Fibroblast of skin of abdomen (primary cell): ENCODE measurements at places on chromosomes 11 and 22.

GRCh38 chr11:132777067-132777975 is 755.0 kb downstream of the OPCML start:
- DNase-seq: no peak

GRCh38 chr11:3139481-3140290 is 25.4 kb downstream of the OSBPL5 start:
- DNase-seq: no peak

DNA sequence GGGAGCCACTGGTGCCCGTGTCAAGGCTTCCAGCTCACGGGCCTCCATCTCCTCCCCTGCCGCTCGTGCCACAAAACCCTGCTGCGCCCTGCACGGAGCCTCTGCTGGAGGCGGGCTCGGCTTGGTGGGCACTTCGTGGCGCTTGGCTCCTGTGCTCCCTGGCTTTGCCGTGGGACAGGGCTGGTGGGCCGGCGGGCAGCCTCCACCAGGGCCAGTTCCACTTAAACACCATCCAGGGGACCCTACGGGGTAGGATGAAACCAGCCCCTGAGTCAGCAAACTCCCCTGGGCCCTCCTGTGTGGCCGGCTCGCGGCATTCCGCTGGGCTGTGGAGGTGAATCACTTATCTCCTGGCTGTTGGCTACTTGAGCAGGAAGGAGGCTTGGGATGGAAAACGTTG is 1304.6 kb downstream of the BRD1 start:
- peak; percentile 22 for DNase-seq

DNA sequence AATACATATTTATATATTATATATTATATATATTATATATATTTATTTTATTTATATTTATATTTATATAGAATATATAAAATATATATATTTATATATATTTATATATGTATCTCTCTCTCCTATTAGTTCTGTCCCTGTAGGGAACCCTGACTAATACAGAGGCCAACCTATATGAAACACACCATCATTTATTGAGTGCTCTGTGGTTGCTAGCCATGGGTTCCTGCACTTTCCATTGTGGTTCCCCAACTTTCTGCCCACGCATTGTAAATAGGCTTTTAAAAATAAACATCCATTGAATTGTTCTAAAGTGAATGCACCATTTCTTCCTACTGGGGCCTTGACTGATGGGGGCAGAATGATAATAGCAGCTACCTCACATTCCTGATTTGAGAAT is 93.8 kb upstream of the SESN3 start:
- DNase-seq: no peak

- DNase-seq: no peak
These were observed 75.0 kb downstream of the PPP2R1B start for GRCh38 chr11:111691176-111691575.

GRCh38 chr22:28594797-28595462 is 84.7 kb downstream of the TTC28 start:
- DNase-seq: peak; percentile 77

DNA sequence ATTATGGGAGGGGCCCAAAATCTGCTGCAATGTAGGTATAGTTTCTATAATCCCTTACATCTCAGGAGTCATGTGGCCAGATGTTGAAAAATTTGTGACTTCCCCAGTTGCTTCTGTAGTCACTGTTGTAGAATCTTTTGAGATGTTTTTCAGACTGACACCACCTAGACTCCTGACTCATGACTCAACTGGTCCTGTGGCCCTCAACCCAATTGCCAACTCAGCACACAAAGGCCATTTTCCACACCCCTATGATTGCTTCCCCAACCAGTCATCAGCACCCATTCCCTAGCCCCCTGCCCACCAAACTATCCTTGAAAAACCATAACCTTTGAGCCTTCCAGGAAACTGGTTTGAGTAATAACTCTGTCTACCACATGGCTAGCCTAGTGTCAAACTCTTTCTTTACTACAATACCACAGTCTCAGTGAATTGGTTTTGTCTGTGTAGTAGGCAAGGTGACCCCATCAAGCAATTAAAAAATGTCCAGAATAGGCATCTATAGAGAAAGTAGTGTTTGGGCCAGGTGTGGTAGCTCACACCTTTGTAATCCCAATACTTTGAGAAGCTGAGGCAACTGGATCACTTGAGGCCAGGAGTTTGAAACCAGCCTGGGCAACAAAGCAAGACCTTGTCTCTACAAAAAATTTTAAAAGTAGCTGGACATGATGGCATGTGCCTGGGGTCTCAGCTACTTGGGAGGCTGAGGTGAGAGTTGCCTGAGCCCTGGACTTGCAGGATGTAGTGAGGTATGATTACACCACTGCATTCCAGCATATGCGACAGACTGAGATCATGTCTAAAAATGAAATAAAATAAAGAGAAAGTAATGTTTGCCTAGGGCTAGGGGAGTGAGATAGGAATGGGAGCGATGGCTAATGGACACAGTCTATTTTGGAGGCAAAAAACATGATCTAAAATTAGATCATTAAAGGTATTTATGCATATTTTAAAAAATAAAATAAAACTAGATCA is 24.1 kb upstream of the FEZ1 start:
- DNase-seq: no peak

DNA sequence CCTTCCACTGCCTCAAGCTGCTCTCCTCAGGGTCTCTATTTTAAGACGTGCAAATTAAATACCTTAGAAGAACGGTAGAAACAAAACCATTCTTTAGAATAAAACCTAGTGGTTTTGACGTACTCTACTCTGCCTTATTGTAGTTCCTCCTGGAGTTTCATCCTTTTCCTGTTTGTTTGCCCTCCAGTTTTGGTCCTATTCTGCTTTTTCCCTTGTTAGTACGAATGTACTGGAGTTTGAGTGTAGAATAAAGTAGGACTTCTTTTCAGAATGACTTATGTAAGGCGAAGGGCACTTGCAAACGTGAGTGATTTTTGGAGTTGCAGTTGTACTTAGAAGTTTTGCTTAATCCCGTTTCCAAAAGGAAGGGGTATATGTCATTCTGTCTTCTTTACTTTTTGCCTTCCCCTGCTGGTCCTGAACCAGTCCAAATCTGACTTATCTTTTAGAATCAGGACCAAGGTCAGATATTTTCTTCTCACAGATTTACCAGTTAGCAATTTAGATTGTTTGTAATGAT is 1.4 kb downstream of the SIK2 start:
- no peak for DNase-seq

GRCh38 chr22:43262990-43263644 is 76.2 kb upstream of the TTLL12 start:
- no peak for DNase-seq

DNA sequence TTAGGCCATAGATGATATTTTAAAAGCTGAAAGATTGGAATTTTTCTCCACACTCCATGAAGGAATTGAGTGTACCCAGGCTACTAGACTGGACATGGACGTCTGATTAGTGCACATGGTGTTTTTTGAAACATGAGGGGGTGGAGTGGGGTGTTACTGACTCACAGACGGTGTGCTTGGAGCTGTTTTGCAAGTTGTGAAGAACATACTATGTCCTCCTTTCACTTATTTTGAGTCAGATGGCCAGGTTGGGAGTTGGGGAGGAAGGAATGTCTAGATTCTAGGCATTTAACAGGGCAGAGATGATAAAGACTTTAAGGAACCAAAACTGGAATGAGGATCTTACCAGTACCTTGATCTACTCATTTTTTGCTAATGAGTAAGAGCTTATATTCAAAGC is 158.1 kb upstream of the MTNR1B start:
- DNase-seq: peak; percentile 43

DNA sequence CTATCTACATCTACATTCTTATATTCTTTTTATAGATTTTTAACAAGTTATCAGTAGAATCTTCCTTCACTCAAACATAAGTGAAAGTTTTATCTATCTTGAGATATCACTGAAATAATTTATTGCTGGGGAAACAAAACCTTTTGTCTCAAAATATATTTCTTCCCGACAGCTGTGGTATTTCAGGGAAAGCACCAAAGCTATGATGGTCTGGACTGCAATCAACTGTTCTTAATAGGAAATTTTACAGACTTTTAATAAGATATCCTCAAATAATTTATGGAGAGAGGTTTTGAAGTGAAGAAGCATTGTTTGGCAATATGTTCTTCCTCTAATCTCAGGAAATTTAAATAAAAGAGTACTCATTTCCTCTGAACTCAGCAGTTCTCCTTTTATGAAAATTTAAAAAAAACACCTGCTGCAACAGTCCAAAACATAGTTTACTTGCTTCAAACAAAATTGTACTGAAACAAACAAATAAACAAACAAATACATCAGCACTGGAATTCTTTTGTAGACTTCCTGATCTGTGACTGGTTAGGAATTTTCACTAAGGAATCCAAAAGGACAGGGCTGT is 33.9 kb upstream of the EIF3M start:
- DNase-seq: no peak

DNA sequence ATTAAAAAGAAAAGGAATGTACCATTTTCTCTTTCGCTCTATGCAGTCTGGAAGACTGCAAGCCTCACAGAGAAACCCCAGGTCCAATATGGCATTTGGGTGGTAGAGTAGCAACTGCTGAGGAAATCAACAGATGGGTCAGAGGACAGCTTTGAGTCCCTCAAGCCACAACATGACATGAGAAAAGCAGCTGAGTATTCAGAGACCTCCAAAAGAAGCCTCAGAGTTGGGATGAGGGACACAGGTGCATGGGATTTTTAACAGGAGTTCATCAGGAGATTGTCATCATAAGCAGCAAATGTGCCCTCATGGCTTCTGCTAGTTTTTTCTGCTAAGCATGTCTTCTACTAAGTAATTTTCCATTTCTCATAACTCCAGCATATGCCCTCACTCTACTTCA is 111.6 kb downstream of the BLID start:
- no peak for DNase-seq

DNA sequence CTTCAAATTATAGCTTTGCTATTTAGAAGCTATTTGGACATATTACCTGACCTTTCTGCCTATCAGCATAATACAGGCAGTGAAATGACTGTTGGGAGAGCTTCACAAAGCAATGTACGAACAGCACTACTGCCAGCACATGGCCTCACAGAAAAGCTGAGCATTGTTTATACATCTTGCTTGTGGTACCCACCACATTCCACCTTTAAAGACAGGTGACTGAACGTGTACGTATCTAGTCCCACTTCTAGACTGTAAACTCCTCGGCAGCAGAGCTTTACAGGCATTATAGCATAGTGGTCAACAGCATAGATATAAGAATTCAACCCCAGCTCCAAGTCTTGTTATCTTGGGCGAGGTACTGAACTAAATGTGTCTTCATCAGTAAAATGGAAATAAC is 1.6 kb downstream of the JOSD1 start:
- DNase-seq: no peak

DNA sequence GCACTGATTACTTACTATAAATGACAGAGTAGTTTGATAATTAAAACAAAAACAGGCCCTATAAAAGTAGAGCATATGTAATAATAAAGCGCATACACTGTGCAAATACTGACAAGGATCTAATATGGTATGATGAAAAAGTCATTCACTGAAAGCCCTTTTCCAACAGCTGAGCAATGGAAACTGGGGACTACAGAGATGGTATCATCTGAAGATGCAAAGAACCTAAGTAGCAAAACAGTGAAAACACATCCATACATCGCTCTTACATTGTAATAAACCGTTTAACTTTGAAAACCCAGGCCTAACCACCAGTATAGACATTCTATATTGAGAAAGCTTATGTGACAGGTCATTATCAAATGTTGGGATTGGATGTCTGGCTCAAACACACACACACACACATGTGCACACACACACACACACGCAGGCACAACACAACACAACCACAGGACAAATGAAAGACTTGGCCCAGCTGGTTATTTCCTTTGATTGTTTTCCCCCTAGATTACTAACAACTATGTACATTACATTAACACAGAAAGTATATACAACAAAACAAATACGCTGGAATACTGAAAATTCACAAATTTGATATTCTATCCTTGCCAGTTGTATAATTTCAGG is 119.5 kb downstream of the APOL5 start:
- no peak for DNase-seq

GRCh38 chr11:3170756-3171650 is 5.9 kb upstream of the OSBPL5 start:
- DNase-seq: no peak

DNA sequence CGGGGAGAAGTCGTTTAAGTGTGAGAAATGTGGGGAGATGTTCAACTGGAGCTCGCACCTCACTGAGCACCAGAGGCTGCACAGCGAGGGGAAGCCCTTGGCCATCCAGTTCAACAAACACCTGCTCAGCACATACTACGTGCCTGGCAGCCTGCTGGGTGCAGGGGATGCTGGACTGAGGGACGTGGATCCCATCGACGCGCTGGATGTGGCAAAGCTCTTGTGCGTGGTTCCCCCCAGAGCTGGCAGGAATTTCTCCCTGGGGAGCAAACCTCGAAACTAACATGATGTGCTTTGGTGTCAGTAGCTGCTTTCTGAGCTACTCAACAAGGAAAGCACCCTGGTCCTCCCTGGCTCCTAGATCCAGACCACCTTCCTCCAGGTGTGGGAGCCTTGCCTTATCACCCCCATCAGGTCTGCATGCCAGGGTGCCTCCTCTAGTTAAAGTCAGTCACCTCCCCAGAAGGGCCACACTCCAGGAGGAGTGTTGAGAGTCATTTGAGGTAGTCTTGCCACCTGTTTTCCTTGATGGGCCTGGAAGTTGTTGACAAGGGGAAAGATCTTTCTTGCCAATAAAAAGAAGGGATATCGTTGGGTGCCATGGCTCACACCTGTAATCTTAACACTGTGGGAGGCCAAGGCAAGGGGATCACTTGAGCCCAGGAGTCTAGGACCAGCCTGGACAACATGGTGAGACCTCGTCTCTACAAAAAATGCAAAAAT is 12.9 kb downstream of the ZNF74 start:
- no peak for DNase-seq

DNA sequence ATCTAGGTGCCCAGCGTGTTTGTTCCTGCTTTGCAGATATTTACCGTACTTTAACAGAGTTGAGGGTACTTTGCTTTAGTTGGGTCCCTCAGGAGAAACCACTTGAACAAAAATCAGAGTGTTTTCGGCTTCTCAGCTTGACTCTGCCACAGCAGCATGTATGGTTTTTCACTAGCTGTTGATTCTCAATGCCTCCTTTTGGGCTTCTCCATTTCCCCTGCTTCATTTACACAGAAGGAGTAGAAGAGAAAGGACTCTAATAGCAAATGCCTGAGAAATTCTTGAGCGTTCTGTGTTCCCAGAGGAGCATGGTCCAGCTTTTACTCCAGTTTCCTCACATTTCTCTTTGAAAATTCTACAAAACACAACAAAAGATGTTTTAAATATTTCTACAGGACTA is 252.1 kb upstream of the CCDC179 start:
- DNase-seq: no peak
